ENCODE measurements at places on chromosomes 2 and 18.

DNA sequence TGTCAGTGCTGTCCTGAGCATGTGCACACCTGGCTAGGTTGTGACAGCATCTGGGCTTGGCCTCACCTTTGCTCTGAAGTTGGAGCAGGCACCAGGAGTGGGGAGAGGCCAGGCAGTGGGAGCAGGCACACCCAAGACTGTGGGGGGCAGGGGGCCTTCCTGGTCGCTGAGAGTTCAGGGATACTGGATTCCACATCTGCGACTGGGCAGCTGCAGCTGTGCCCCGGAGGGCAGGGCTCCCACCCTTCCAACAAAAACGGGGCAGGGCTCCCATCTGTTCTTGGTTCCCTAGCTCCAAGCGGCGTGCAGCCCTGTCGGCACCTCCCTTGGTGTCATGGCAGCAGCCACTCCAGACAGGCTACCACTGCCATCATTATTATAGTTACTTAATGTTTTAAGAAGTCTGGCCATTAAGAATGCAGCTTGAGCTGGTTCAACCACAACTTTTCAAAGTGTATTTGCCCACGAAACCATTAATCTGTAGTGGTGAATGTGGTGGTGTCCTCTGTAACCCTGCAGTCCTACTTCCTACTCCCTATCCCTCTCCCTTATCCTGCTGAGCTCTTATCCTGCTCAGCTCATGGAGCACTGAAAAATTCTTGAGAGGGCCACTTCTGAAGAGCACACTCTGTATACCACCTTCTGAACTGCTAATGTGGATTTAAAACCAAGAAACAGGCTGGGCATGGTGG is 48.0 kb upstream of the RAB1A start:
- DNase-seq: no peak

- no peak for DNase-seq
Measured at GRCh38 chr18:48840491-48840877, 110.3 kb downstream of the SMAD7 start.

- DNase-seq: no peak
Measured at GRCh38 chr2:215407061-215407460, 28.8 kb downstream of the FN1 start.

- no peak for DNase-seq
Measured at GRCh38 chr2:120210270-120210693, 12.9 kb downstream of the TMEM185B start.

GRCh38 chr2:226329180-226329579 is 470.4 kb downstream of the IRS1 start:
- DNase-seq: no peak

DNA sequence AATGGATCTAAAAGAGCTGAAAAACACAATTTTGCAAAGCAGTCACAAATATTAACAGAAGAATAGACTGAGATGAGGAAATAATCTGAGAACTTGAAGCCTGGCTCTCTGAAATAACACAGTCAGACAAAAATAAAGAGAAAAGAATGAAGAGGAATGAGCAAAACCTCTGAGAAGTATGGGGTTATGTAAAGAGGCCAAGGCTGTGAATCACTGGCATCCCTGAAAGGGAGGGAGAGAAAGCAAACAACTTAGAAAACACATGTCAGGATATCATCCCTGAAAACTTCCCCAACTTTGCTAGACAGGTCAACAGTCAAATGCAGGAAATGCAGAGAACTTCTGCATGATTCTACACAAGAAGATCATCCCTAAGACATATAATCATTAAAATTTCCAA is 73.5 kb upstream of the LHCGR start:
- DNase-seq: no peak

DNA sequence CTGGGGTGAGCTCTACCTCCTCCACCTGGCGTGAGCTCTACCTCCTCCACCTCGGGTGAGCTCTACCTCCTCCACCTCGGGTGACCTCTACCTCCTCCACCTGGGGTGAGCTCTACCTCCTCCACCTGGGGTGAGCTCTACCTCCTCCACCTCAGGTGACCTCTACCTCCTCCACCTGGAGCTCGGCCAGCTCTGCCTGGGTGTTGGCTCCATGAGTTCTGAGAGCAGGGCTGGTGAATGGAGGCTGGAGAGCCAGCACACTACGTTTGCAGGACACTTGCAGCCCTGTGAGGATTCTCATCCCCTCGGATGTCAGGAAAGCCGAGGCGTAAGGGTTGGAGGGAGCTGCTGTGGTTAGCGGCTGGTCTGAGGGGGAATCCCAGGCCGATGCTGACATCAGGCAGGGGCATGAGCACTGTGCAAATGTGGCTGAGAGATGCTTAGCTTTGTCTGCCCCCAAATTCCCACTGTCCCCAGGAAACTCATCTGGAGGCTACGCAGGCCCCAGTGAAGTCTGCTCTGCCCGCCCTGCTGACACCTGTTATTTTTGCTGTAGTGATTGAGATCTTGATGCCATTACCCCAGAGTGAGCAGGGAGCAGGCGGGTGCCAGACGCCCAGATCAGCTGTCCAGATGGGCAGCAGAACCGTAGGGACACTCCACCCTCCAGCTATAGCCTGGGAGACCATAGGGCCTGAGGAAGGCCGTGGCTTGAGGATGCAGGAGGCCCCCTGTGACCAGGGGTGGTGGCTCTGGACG is 3.3 kb downstream of the CROCC2 start:
- no peak for DNase-seq

DNA sequence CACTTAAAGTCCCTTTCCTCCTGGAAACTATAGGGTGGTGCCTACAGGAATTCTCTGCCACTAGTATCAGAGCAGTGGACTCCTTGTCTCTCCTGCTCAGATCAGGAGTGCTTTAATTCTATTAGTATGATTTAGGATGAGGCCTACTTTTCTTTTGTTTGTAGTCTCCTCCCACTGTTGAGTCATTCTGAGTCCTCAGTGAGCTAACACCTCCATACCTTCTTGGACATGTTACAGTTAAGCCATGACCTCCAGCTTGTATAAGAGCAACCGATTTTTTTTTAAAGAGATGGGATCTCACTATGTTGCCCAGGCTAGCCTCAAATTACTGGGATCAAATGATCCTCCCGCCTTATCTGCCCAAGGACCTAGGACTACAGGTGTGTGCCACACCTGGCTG is 48.7 kb upstream of the OTOF start:
- no peak for DNase-seq

GRCh38 chr2:46066601-46067000 is 230.6 kb upstream of the EPAS1 start:
- DNase-seq: no peak

GRCh38 chr2:9703701-9704221 is 73.0 kb upstream of the YWHAQ start:
- DNase-seq: no peak

All from NCI-H774 (cell line).